T47D (cell line): ENCODE measurements at places on chromosomes 6 and 20.

DNA sequence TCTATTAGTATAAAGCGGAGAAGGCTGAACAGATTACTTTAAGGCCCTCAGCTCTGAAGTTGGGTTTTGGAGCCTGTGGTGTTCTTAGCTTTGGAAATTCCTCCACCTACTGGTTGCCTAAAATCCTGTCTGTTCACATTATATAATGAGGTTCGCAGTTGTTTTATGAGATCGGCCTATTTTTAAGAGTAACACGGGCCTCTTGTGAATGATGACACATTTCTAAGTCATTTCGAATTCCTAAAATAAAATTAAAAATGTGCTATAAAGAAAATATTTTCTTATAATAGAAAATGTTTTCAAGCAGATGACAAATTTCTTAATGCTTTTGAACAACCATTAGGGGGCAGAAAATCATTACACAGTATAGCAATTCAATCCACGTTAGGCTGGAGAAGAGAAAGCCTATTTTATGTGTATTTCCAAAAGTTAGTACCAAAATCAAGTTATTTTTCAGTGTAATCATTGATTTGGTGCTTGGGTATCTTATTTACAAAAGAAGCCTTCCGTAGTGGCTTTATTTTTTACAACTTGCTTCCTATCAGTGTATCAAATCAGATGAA lies 15.8 kb upstream of the FAM8A1 start:
- DNase-seq: peak; percentile 89

DNA sequence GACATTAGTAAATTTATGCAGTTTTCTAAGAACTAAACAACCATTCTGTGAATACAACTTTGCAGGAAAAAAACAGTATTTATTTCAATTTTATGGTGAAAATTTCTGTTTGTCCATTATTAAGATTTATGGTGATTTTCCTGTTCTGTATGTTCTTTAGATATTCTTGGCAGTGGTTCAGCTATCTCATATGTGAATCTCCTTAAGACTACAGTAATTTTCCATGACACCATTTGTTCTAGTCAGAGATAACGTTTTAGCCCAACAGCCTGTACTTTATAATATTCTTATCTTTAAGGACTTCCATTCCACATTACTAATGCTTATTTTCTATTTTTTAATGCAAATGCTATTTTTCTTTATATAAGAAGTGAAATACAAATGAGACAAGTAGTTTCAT lies 504.0 kb downstream of the RFPL4B start:
- no peak for DNase-seq

DNA sequence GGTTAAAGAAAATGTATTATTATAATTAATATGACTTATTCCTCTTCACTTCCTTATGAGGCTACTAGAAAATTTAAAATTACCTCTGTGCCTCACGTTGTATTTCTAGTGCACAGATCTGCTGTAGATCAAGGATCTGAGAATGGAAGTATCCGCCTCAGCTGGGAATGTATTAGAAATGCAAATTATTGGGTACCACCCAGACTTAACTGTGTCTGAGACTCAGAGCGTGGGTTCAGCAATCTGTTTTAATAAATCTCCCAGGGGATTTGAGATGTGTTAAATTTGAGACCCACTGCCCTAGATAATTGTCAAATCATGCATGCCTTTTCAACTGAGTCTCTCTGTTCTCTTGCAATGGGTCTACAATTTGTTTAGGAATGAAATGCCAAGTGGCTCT lies 658.0 kb upstream of the NOX3 start:
- no peak for DNase-seq

GRCh38 chr6:15145821-15146220 lies 100.0 kb upstream of the JARID2 start:
- DNase-seq: no peak

DNA sequence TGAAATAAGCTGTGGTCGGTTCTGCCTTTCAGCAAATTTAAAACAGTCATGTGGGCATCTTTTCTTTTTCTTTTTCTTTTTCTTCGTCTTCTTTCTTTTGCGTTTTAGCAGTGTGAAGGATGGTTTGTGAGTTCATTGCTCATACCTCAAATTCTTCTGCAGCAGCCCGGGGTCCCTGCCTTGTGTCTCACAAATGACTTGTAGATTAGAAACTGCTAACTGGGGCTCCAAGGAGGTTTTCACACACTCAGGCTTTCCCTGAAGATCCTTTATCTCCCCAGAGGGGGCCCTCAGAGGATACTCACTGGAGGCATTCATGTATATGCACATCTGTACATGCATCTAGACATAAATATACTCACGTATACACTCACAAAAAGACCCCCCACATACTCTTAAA lies 1.7 kb downstream of the SMOC2 start:
- DNase-seq: no peak

DNA sequence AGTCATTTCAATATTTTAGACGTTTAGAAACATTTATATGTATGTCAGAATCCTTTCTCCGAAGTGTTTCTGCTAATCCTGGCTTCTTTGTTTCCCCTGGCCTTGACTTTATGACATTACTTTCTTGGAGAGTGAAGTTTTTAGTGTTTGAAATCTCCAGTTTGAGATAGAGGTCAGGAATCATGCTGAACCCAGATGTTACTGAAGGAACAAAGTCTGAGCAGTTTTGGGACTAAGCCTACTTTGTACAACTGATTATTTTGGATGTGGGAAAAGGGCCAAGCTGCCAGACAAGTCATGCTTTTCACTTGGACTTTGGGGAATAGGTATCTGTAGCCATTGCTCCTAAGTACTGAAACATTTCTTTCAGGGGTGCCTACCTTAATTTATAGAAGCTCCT lies 2.3 kb downstream of the RNF144B start:
- DNase-seq: no peak

DNA sequence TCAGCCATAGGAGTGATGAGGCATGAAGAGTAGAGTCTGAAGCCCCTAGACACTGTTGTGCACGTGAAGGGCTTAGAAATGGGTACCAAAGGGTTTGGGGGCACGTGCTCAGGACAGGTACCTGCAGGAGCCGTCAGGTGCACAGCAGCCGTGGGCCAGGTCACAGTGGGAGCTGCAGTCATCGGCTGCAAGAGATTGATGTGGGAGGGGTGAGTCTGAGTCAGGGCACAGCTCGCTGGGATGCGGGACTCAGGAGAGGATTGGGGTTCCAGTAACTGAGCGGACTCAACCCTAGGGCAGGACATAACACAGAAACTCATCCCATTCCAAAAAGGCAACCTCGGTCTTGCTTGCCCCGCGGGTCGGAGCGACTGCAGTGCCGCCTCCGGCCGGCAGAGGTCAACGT lies 1.1 kb downstream of the DLK2 start:
- no peak for DNase-seq

DNA sequence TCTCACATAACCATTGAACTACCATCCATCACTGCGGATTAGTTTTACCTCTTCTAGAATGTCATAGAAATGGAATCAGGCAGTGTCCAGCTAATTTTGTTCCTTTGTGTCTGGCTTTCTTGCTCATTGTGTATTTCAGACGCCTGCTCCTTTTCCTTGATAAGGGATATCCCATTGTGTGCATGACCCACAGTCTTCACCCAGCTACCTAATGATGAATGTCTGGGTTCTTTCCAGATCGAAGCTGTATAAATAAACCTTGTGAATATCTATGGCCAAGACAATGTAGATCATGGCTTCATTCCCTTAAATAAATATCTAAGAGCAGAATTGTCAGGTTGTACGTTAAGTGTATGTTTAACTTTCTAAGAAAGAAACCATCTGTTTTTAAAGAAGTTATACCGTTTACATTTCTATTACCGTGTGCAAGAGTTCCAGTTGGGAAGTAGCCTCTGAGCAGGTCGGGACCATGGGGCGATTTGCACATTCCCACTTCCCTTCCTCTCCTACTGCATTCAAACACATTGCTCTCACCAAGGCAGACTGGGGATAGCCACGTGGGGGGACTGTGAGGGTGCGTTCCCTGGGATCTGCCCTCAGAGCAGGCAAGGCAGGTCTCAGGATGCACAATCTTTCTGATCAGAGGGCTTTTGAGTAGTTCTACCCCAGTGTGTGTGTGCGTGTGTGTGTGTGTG lies 13.1 kb downstream of the CD93 start:
- DNase-seq: no peak

DNA sequence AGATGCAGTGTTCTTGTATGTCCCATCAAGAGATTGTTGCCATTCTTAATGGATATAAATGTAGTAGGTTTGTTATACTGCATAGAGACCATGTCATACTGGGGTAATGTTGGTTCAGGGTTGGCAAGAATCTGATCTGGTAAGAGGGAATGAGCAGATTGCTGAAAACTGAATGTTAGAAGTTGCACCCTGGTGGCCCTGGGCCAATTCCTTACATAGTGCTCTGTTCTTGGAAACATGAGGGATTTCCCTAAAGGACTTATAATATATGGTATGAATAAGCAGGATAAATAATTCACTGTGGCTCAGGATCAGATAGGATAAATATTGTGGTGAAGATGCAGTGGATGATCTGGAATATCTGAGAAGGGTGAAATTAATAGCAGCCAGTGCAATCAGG lies 70.2 kb downstream of the ANKS1A start:
- no peak for DNase-seq

DNA sequence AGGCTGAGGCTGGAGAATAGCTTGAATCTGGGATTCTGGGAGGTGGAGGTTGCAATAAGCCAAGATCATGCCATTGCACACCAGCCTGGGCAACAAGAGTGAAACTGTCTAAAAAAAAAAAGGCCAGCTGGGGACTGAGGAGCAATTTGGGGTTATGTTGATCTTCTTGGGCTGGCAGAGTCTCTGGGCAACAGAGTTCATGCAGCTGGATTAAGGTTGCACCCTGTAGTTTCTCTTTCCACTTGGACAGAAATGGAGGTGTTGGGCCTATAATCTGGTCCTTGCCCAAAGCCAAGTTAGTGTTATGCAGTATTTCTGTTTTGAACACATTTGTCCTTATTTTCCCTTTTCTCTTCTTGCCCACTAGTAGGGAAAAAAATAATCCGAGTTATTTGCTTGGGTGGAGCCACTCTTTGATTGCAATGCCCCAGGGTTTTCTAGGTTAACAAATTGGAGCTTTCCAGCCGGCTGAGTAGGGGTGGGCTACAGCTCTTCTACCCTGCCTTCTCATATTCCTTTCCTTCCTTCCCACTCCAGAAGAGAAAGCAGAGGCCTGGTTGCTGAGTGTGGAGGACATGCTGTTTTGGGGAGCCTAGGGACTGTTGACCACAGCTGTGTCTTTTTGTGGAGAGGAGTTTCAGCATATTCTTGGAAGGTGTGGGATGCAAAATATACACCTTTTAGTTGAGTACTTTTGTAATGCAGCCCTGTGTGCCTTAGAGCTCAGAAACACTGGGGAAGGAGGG lies 213.9 kb downstream of the SOX4 start:
- DNase-seq: no peak

GRCh38 chr6:146650799-146651481 lies 52.2 kb downstream of the ADGB start:
- DNase-seq: peak; percentile 31

DNA sequence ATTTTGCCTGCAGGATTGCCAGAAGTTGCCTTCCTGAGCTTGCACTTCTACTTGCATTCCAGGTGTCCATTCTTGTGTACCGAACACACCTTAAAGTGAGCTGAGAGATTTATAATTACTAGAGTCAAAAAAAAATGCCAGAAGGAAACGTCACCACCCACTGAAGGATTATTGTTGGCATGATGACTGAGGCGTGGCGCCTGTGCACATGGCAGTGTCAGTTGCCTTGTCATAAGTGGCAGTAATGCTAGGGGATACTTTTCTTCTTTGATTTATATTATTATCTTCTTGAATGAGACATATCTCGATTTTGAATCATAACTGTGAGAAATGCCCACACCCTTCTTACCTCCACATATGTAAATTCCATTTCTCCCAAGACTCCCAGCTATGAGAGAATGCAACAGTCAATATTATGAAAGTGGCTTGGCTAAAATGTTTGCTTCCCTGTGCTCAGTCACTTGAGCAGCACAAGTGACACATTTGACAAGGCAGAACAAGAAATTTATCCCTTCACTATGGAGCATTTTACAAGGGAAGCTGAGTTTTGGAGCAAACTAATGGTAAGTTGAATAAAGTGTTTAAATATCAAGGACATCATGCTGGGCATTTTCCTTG lies 149.5 kb upstream of the SASH1 start:
- peak; percentile 50 for DNase-seq

DNA sequence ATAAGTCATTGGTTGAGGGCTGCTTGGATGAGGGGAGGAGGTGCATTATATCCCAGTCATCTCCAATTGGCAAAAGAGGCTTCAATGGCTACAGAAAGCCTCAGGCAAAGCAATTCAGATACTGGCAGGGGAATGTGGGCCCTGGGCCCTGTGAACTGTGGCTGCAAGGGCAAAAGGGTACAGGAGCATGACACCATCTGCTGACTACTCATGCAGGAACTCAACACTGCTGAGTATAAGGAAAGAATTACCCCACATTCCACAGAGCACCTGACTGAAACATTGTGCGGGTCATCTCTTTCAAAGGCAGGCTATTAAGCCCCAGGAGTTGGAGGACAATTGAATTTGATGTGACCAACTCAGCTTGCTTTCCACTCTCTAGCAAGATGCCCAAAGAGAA lies 92.1 kb upstream of the SPTLC3 start:
- DNase-seq: no peak
